ENCODE measurements at places on chromosomes 5 and 9.

DNA sequence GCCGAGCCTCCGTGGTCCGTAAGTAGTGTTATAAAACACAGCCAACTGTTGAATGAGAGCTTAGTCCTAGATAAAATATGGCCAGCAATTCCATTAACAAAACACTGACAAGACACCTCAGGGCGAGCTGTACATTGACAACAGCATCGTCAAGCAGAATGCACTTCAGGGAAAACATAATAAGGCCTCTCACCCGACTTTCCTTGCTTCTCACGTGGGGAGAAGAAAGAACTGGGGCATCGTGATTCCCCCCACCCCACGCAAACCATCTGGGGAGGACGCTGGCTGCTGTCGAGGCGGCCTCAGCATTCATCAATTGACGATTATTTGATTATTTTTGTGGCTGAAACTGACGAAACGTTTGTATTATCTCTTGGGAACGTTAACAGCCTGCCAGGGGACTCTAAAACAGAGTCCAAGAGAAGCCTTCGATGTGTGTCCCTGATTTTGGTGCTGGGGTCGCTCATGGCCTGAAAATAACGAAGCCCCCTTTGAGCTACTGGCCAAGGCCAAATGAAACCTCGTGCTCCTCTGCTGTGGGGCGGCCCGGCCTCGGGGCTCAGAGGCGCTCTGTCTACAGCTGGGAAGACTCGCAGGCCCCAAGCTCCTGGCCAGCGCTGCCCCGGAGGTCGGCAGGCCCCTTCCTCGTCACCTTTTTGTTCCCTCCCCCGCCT, 464 bp downstream of the GDF9 start:
- DNase-seq, result no peak

DNA sequence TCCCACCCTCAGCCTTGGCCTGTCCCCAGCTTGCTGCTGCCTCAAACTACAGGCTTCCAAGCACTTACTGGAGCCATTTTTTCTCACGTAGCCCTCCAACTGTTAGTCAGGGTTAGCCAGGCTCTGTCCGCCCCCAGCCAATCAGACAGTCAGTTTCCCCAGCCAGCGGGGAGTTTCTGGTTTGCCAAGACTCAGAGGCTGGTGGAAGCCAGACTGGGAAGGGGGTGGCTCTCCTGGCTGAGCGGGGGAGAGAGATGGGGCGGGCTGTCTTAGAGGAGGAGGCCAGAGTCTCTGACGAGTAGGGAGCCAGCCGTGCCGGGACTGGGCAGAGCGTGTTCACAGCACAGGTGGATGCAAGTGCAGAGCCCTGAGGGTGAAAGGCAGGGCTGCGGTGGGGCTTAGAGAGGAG, 15.3 kb downstream of the PROP1 start:
- DNase-seq, result no peak

DNA sequence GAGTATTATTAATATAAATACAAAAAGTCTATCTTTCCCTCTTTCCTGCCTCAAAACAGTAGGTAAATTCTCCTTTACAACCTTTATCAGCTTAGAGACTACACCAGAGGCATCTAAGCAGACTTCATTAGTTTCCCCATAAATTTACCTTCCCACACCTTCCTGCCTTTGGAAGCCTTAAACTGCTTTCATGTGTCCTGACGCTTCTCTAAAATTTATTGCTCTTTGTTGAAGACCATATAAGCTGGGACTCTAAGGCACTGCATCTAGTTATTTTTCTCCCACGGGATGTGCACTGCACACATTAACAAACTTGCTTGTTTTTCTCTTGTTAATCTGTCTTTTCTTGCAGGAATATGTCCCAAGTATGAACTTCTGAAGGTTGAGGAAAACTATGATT, 51.8 kb downstream of the DEPDC1B start:
- DNase-seq, result no peak

GRCh38 chr9:70987986-70988385, 133.4 kb downstream of the TRPM3 start:
- no peak for DNase-seq

DNA sequence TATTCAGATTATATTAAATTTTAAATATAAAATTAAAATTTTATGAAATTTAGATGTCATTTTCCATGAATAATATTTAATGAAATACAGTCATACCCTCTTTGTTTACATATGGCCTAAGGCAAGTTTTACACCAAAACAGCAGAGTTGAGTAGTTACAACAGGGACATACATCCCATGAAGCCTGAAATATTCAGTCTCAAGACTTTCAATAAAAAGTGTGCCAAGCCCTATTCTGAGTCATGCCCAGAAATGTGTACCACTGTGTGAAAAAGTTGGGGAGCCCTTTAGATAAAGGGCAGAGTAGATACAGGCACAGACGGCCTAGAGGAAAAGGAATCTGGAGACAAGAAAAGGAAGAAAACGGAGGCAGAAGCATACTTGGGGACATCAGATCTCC, 261.3 kb downstream of the SGCD start:
- no peak for DNase-seq

DNA sequence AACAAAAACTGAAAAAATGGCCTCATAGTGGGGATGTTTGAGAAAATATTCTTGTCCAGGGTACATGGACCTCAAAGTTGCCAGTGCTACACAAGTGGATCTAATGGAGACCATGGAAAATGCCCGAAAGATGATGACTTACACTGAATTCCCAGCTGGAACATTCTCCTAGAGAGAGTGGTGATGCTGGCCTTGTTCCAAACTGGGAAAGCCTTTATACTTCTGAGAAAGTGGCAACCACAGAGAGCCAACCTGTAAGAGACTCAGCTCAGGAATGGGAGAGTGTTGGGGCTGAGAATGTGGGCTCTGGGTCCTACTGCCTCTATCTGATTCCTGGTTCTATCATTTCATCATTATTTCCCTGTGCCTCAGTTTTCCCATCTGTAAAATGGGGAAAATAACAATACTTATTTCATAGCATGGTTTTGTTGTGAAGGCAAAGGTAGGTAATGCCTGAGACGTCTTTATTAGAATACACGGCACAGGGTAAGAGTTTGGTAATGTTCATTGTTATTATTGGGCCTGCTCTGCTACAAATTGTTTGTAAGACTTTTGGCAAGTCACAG, 229.0 kb upstream of the PANK3 start:
- no peak for DNase-seq

DNA sequence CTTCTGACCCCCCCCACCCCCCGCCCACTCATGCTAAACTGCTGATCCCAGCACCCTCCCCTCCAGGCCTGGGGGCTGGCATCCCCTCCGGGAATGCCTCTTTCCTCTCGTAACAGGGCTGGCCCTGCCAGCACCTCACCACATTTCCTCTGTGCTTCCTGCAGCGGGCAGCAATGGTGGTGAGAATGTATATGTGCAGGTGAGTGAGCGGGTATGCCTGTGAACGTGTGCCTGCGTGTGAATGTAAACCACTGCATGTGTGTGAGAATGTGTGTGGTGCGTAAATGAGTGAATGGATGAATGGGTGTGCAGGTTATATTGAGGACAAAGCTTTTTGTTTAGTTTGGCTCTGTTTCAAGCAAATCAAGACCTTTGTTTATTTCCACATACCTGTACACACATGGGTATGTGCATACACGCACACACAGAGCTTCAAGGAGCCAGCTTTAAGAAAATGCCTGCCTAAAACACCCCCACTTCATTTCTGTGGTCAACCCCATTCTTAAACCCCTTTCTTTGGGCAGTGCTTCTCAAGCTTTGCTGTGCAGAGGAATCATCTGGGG, 95.7 kb upstream of the SHB start:
- no peak for DNase-seq

GRCh38 chr5:45385321-45386058, 310.7 kb downstream of the HCN1 start:
- no peak for DNase-seq

- DNase-seq, result no peak
These were observed 5.5 kb downstream of the GGTA1 start for GRCh38 chr9:121494192-121494591.

DNA sequence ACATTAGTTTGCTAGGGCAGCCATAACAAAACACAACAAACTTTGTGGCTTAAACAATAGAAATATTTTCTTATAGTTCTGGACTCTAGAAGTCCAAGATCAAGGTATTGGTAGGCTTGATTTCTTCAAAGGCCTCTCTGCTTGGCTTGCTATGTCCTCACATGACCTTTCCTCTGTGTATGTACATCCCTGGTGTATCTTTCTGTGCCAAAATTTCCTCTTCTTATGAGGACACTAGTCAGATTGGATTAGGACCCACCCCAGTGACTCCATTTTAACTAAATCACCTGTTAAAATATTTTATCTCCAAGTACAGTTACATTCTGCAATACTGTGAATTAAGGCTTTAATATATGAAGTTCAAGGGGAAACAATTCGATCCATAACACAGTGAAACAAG, 168.9 kb upstream of the CCNH start:
- no peak for DNase-seq

Measured in NCI-H1930 (cell line).